ENCODE measurements at places on chromosomes 2 and 18.

DNA sequence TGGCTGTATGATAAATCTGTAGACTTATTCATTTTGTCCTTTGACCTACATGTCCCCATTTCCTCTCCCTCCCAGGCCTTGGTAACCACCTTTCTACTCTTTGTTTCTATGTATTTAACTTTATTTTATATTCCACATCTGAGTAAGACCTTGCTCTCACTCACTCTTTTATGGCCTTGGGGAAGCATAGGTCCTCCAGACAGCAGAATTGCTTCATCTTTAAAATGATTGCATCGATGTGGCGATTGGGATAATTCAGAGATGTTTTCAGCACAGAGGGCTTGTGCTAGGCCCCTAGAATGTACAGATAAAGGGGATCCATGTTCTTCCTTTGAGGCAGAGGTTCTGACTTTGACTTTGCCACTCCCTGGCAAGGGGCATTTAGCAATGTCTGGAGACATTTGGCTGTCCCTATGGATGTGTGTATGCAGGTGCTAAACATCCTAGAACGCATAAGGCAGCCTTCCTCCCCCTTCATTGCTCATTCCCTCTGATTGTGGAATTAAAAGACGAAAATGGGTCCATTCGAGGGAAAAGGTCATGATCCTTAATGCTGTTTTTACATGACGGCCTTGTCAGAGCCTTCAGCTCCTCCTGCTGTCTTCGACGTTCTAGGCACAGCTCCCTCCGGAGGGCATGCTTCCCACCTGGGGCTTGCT is 1.2 kb upstream of the GPR39 start:
- no peak for DNase-seq

DNA sequence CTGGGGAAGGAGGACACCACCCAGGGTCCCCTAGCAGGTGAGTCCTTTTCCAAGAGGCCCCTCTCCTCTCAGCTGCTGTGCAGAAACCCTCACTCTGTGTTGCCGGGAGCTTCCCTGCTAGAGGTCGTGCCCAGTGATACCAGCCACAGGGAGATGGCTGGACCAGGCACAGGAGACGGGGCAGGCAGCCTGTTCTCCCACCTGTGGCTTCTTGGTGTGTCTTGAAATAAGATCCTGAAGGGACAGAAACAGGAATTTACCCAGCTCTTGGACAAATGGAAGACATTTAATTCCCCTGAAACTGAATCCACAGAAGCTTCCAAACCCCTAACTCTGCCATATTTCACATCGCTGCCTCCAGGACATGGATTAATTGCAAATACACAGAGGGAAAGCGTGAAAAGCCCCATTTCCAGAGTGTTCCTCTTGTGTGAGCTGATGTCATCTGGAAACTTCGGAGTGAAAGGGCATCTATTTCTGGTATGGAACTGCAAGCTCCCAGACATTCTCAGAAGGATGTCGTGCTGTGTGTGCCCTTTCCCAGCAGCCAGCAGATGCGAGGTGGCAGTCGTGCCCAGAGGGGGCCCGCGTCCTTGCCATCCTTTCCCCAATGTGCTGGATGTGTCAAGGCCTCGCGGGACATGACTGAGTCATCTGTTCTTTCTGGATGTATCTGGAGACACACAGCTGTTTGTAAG is 177.7 kb downstream of the SEPTIN10 start:
- DNase-seq = no peak

DNA sequence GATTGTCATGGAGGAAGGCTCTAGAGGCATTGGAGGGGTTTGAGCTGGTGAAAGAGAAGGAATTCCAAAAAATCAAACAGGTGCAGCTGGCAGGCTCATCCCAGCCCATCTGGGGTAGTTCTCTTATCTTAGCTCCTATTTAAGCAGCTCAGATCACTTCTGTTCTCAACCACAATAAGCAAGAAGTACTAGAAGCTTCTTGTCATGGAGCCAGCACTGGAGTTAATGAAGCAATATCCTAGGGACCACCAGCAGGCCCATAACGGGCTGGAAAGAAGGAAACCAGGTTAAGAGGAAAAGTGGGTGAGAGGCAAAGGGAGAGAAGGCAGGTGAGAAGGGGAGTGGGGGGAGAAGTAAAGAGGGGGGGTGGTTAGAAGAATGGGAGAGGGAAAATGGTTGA is 100.7 kb upstream of the ZFP36L2 start:
- DNase-seq = no peak

DNA sequence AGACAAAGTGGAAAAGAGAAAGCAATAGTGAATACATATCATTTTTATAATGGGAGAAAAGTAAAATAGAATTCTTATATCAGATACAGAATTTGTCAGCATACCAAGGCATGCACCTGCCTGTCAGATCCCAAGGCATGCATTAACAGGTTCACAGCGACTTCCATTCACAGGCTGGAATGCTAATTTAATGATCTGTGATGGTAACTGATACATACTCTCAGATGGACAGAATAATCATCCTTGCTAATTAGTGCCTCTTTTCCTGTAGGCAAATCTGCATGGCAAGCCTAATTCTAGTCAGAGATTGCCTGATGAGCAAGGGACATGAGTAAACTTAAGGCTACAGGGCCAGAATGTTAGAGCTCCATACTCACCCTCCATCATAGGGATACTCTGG is 76.1 kb downstream of the PRKRA start:
- no peak for DNase-seq

- peak; percentile 80 for DNase-seq
Measured at GRCh38 chr18:3603421-3604234, 153.7 kb downstream of the TGIF1 start.

DNA sequence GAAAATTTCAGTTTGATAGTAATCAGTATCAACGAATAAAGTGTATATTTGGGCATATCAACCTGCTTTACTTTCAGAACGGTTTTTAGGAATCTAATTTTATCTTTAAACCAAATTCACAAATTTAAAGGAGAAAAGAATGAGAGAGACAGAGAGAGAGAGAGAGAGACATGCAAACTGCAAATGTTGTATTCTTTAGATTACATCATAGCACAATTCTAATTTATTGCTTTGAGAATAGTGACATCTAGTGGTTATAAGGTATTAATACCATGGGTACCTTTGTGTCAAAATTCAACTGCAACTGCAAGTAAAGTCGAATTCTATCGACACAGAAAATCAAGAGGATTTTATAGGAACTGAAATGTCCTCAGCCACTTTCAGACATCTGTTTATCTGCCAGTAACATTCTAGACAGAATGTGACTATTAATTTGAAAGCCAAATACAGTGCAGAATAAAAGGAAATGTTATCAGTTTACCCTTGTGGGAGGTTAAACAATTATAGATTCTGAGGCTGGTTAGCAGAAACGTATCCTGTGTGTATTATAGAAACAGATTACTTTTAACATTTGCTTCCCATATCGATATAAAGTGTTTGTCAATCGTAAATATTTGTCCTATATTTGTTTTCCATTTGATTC is 529.8 kb upstream of the VRK2 start:
- peak; percentile 40 for DNase-seq

DNA sequence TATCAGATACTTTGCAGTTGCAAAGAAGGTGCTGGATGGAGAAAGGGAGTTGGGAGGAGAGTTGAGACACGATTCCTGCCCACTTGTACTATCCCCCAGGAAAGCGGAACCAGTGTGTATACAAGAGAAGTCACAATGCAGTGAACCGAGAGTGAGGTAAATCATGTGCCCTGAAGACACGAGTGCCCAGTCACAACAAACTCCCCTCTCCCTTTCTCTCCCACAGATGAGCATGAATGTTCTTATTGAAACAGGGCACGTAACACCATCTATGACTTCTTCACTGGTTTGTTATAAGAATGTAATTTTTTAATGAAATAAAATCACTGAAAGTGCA is 155.7 kb downstream of the IRS1 start:
- no peak for DNase-seq

- DNase-seq = no peak
Measured at GRCh38 chr18:55283309-55283708, 304.7 kb downstream of the TCF4 start.

DNA sequence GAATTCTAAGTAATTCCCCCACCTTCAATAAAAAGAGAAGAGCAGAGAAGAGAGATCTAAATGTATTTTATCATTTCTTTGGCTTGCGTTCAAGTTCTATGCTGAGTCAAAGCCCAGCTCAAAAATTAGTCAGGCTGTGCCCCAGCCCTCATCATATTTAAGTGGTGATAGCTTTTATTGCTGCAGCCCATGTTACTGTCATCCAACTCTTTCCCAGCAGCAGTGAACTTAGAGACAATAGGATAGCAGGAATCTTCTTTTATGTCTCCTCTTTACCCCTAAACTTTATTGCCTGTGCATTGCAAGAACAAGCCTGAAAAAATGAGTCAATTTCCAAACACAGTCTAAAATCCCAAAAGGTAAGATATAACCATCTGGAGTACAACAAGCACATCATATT is 1599.3 kb upstream of the PIK3C3 start:
- DNase-seq = no peak

DNA sequence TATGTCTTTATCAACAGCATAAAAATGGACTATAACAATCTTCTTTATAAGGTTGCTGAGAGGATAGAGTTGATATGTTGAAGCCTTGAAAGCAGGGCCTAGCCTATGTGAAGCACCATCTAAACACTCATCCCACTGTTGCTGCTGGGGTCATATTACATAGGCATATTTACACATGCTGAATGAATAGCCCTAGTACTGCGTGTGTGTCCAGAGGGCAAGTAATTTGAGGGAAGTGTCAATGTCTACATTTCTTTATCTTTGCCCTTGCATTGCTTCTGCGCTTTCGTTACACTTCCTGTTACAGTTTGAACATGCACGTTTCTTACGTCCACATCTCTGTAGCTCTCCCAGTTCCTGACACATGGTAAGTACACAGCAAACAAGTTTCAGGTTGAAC is 280.3 kb upstream of the ATP5MC3 start:
- no peak for DNase-seq

- DNase-seq = no peak
Measured at GRCh38 chr2:98383166-98383565, 36.9 kb downstream of the CNGA3 start.

- DNase-seq = no peak
Measured at GRCh38 chr2:69704446-69704845, 37.5 kb upstream of the ANXA4 start.

DNA sequence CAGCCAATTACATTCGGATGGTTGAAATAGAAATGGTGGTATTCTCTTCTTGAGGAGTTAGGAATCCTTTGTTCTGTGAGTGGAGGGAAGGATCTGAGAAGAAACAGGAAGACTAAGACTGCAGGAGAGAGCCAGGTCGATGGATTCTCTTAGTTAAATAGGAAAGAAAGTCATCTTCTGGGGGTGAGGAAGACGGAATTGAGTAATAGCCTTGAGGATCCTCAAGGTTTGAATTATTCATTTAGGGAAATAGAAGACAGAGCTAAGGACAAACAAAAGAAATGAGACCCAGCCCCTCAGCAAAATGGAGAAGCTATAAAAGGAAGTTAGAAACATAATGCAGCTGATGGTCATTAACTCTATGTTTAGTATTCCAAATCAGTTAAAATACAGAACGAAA is 1.8 kb downstream of the LAPTM4A start:
- DNase-seq = no peak

DNA sequence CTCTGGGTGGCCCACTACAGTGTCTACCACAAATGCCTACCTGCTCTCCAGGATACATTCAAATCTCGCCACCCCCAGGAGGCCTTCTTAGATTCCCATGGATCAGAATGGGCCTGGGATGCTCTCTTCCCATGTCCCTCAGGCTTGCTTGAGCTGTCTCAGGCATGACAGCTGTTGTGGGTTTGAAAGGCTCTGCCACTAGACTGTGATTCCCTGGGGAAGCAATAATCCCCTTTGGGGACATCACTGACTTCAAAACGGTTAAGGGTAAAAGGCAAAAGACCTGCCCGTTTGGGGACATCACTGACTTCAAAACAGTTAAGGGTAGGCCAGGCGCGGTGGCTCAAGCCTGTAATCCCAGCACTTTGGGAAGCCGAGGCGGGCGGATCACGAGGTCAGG is 35.8 kb upstream of the ZNF516 start:
- no peak for DNase-seq

DNA sequence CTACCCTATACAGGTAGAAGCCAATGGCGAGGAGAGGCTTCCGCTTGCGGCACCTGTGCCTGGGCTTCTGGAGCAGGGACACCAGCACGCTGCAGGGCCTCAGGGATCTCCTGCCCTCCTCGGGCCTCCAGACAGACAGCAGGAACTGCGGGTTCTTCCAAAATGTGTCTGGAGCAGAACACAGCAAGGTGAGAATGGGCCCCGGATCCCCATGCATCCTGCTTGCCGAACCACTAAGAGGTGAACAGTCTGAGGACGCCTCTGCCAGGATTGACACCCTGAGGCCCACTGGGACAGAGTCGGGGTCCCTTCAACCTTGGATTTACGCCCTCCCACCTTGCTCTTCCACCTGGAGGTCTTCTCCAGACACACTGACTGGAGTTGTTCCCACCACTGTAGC is 25.4 kb downstream of the CAPN14 start:
- DNase-seq = no peak

- DNase-seq = no peak
Measured at GRCh38 chr2:99153921-99154604, 679 bp downstream of the TSGA10 start.

GRCh38 chr2:225008179-225008856 is 34.0 kb downstream of the DOCK10 start:
- DNase-seq = no peak

DNA sequence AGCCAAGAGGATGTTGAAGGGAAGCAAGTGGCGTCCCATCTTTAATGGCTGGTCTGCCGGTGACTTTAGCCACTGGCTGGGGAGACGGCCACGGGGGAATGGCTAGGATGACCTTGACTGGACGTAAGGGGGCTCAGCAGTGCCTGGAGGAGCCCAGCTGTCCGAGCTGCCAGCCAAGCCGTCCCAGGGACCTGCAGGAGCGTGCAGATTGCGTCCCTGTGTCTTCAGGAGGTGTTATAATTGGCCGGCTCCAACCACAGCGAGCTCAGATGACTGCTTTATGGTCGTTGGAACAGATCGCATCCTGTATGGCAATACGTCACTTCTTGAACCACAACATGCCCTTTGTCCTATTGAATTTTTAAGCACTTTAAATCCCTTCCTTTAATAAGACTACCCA is 204.6 kb downstream of the EIPR1 start:
- DNase-seq = no peak

DNA sequence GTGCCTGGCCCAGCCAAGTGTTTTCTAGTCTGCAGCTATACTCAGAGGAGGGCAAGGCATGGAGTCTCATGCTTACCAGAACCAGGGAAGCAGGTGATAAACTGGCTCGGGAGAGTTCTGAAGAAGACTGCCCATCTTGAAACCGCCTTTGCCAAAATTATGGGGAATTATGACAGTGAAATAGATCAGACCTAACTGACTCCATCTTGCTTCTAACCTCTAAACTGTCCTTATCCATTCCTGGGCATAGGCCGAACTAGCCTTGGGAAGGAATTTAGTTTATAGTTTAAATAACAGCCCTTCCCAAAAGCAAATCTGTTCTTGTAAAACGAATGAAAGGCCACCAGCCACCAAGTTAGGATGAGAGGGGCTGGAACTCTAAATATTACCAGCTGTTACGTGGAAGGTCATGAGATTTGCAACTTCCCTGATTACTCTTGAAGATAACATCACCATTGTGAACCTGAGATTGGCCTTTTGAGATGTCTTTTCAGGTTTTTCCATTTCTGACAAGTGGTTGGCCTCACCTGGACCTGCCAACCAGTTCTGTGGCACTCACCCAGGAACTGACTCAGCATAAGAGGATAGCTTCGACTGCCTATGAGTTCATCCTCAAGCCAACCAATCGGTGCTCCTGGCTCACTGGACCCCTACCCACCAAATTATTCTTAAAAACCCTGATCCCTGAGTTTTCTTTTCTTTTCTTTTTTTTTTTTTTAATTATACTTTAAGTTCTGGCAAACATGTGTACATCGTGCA is 23.4 kb downstream of the CHCHD5 start:
- no peak for DNase-seq
